ENCODE measurements at places on chromosomes 2 and 18.
A peak's percentile ranks its signal among the peaks of the same experiment; 100 is the strongest.

DNA sequence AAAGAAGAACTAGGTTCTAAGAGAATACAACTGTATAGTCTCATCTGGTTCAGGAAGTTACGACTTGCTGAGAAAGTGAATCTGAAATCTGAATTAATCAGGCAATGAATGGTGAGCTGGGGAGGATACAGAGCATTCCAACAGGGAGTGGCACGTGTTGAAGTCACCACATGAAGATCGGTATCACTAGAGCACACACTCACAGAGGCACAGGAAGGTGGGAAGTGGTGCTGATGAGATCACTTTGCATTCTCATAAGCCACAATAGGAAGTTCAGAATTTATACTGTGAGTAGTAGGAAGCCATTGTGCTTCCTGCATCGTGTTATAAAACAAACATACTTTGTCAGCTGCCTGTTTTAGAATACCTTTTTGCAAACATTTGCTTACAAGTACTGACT, 615.0 kb upstream of the DDX18 start:
- H3K4me1 ChIP-seq, result peaks cover 18% of the 10 kb centered on the region
- no peaks in the 10 kb centered on the region for H3K36me3 ChIP-seq
- H3K27ac ChIP-seq, result no peak overlapping the region
- no peak overlapping the region for H3K4me3 ChIP-seq

DNA sequence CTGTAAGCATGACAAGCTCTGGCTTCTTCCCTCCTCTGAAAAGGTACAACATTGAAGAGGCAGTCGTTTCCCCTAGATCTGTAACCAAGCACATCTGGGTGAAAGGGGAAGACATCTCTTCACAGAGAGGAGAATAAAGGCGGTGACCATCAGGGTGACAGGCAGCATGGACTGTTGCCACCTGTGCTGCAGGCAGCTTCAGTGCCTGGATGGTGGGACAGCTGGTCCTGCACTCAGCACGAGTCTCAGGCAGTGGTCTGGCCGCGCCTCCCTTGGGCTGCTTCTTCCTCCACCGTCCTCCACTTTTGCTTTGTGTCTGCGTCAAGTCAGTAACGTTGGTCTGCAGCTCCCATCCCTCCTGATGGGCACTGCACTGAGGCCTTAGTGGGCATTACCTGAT, 264.4 kb downstream of the NEDD4L start:
- H3K4me3 ChIP-seq, result no peak overlapping the region
- no peaks in the 10 kb centered on the region for H3K36me3 ChIP-seq
- no peaks in the 10 kb centered on the region for H3K4me1 ChIP-seq
- no peak for DNase-seq

- no peaks in the 10 kb centered on the region for H3K36me3 ChIP-seq
- no peak overlapping the region for H3K27ac ChIP-seq
- no peaks in the 10 kb centered on the region for H3K27me3 ChIP-seq
- H3K4me3 ChIP-seq, result no peak overlapping the region
- no peak for DNase-seq
These were observed 16.7 kb upstream of the GALM start for GRCh38 chr2:38649176-38649728.

DNA sequence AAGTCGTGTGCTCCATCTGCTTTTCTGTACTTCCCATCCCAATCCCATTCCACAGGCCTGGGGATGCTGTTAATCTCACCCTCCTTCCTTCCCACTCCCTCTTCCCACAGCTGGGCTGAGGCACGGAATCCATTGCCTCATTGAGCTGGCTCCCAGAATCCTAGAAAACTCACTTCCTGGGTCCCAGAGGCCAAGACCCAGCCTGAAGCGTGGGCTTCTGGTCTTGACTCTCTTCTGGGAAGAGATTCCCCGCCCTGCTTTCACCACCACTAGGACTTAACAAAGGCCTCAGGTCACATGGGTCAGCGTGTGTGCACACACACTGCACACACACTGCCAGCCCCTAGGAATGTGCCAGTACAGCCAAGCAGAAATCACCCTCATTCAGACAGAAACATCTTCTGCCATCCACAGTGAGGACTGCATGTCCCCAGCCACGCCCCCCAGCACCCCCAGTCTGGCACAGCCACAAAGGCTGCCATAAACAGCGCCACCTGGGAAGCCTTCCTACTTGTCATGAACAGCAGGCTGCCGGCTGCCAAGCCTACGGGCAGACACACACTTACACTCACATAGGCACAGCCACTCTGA, 165.8 kb downstream of the TNS1 start:
- no peaks in the 10 kb centered on the region for H3K27me3 ChIP-seq
- H3K27ac ChIP-seq, result peak overlapping the region; percentile 37
- DNase-seq, result no peak
- H3K4me1 ChIP-seq, result peaks cover 21% of the 10 kb centered on the region
- H3K4me3 ChIP-seq, result no peak overlapping the region

DNA sequence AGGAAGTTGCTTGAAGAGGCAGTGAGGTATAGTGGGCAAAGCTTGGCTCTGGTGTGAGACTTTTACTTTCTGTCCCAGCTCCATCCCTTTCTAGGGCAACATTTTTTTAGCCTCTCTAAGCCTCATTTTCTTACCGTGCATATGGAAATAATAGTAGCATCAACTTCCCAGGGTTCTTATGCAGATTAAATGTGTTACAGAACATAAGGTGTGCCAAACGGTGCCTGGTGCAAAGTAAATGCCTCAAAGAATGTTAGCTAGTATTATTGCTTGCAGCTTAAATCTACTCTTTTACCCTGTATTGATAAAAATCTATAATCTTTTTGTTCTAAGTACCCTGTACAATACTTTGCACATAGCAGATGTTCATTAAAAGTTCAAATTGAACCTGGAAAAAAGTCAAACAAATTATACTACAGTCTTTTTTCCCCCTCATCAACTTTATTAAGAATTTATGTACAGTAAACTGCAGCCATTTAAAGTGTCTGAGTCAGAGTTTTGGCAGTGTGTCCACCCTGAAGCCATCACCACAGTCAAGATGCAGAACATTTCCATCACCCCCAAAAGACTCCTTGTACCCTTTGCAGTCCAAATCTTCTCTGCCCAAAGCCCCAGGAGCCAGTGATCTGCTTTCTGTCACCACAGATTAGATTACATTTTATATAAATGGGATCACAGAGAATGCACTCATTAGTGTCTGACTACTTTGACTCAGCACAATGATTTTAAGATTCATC, 10.6 kb downstream of the MAPRE2 start:
- H3K27ac ChIP-seq, result no peak overlapping the region
- no peaks in the 10 kb centered on the region for H3K27me3 ChIP-seq
- peaks cover 7% of the 10 kb centered on the region for H3K4me1 ChIP-seq
- no peaks in the 10 kb centered on the region for H3K36me3 ChIP-seq
- H3K4me3 ChIP-seq, result no peak overlapping the region

- no peaks in the 10 kb centered on the region for H3K27me3 ChIP-seq
- no peaks in the 10 kb centered on the region for H3K4me1 ChIP-seq
- no peak for DNase-seq
- H3K36me3 ChIP-seq, result peaks cover 10% of the 10 kb centered on the region
- H3K4me3 ChIP-seq, result no peak overlapping the region
These were observed 5.2 kb downstream of the D2HGDH start for GRCh38 chr2:241739651-241740050.

- H3K27ac ChIP-seq, result no peak overlapping the region
- no peaks in the 10 kb centered on the region for H3K4me1 ChIP-seq
- H3K36me3 ChIP-seq, result no peaks in the 10 kb centered on the region
- no peaks in the 10 kb centered on the region for H3K27me3 ChIP-seq
These were observed 143.4 kb upstream of the LYPD1 start for GRCh38 chr2:132813422-132813821.

DNA sequence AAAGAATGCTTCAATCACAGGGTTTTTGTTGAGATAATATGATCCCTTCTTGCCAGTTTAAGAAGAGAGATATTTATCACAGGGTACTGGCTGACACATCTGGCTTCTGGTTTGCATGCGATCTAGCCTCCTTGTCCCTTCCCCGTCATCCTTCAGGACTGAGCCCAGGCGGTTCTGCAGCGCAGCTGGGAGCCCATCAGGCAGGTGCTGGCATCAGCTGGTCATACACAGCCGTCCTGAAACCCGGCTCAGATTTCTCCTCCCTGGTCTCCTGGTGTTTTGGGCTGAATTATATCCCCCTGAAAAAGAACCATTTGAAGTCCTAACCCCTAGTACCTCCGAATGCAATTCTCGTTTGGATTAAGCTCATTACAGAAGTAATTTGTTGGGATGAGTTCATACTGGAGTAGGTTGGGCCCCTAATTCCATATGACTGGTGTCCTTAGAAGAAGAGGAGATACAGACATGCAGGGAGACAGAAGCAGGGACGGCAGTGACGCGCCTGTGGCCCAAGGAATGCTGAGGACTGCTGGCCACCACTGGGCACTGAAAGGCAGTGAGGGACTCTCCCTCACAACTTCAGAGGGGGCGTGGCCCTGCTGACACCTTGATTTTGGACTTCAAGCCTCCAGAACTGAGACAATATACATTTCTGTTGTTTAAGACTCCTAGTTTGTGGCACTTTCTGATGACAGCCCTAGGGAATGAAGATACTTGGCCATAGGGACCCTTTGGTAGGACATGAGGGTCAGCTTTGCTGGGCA, 83.9 kb upstream of the ODC1 start:
- H3K27ac ChIP-seq, result no peak overlapping the region
- no peaks in the 10 kb centered on the region for H3K36me3 ChIP-seq
- DNase-seq, result no peak
- no peak overlapping the region for H3K4me3 ChIP-seq
- no peaks in the 10 kb centered on the region for H3K4me1 ChIP-seq
- no peaks in the 10 kb centered on the region for H3K27me3 ChIP-seq

DNA sequence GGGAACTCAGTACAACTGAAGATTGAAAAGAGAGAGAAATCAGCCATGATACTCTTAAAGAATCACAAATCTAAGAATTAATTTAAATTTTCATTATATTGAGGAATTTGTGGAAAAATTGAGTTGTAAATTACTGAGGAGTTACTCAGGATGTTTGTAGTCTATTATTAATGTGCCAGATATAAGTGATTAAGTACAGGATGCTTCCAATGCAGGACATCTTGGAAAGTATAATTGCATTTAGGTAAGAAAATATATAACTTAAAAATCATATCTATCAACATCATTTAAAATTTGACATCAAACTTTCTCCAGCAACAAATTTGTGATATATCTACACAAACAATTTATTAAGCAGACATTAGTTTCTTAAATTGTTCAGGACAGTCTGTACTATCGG, 1.3 kb downstream of the CALCRL start:
- H3K36me3 ChIP-seq, result no peaks in the 10 kb centered on the region
- H3K27ac ChIP-seq, result no peak overlapping the region
- peaks cover 1% of the 10 kb centered on the region for H3K4me1 ChIP-seq
- no peaks in the 10 kb centered on the region for H3K27me3 ChIP-seq
- DNase-seq, result no peak

DNA sequence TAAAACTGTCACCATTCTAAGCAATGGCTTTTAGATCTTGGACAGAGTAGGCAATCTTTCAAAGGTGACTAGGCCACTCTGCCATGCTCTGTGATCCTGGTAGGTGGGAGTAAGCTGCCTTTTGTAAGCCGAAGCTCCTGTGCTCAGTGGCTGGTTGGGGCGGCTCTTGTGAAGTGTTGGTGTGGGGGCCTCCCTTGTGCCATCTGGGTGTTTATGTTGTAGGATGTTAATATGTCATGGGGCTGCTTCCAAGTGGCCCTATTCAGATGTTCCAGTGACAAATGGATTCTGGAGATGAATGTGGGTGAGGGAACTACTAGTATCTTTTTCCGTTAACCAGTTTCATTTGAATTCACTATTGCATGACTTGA, 116.8 kb upstream of the SPRED2 start:
- no peaks in the 10 kb centered on the region for H3K36me3 ChIP-seq
- DNase-seq, result no peak
- H3K27ac ChIP-seq, result no peak overlapping the region
- H3K27me3 ChIP-seq, result no peaks in the 10 kb centered on the region

DNA sequence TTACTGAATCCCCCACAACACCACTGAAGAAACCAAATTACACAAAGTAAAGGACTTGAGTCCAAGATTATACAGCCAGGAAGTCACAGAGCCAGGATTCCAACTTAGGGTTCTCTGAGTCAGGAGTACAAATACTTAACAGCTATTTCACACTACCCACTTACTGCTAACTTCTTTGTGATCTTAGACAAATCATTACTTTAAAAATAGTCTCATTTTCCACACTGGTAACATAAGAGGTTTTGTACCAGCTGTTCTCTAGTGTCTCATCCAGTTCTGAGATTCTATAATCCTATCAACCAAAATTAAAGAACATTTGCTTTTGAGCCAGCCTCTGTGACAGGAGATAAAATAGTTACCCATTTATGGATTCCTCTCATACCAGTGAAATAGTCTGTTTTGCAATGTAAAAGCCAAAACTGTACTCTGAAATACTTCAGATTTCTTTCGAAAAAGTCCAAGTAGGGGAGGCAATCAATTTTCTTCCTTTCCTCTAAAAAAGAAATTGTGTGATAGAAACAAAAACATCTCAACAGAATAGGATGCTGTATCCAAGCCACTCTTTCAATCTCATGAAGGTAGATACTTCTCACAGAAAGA, 157.6 kb downstream of the LRATD1 start:
- no peaks in the 10 kb centered on the region for H3K27me3 ChIP-seq
- H3K4me3 ChIP-seq, result no peak overlapping the region
- DNase-seq, result no peak

- no peak overlapping the region for H3K4me3 ChIP-seq
- peaks cover 19% of the 10 kb centered on the region for H3K4me1 ChIP-seq
- DNase-seq, result peak; percentile 44
- H3K36me3 ChIP-seq, result no peaks in the 10 kb centered on the region
These were observed 76.7 kb downstream of the TGIF1 start for GRCh38 chr18:3526421-3527354.

GRCh38 chr18:27378431-27379095, 193.5 kb upstream of the CHST9 start:
- no peaks in the 10 kb centered on the region for H3K36me3 ChIP-seq
- H3K4me1 ChIP-seq, result peaks cover 1% of the 10 kb centered on the region
- no peak for DNase-seq
- H3K27ac ChIP-seq, result no peak overlapping the region

DNA sequence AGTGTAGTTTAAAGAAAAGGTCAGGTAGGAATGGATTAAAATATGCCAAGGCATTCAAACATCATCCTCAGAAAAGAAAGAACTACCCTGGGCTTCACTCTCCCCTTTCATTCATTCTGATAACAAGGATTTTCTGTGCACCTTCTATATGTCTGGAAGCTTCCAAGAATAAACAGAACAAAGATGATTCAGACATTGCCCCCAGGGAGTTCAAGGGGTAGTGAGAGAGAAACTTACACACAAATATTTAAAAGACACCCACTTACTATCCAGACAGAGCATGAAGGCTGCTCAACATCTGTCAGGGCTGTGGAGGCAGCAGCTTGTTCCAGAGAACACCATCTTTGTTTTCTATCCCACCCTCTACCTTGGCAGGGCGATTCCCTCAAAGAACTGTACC, 140.5 kb downstream of the ALK start:
- H3K4me3 ChIP-seq, result no peak overlapping the region
- no peaks in the 10 kb centered on the region for H3K27me3 ChIP-seq
- no peak overlapping the region for H3K27ac ChIP-seq
- DNase-seq, result no peak

Measured in neuronal stem cell (in vitro differentiated cells).